ENCODE measurements at places on chromosomes 2 and 18.

- DNase-seq, result peak; percentile 77
These were observed 9.0 kb upstream of the TMBIM1 start for GRCh38 chr2:218301176-218301819.

- no peak for DNase-seq
These were observed 52.0 kb downstream of the ZFP36L2 start for GRCh38 chr2:43174368-43174916.

DNA sequence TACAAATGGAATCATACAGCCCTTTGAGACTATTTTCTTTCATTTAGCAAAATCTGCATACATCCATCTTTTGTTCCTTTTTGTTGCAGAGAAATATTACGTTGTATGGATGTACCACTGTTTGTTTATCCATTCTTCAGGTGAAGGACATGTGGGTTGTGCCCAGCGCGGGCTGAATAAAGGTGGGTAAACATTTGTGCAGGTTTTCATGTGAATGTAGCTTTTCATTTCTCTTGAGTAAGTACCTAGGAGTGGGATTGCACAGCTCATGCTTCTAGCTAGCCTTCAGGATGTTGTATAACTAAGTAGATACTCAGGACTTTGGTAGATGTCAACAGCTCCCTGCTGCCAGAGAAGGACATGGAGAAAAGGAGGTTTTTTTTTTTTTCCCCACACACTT, 50.6 kb upstream of the SPRED2 start:
- no peak for DNase-seq

GRCh38 chr2:164363646-164364045, 257.6 kb downstream of the GRB14 start:
- DNase-seq, result no peak

DNA sequence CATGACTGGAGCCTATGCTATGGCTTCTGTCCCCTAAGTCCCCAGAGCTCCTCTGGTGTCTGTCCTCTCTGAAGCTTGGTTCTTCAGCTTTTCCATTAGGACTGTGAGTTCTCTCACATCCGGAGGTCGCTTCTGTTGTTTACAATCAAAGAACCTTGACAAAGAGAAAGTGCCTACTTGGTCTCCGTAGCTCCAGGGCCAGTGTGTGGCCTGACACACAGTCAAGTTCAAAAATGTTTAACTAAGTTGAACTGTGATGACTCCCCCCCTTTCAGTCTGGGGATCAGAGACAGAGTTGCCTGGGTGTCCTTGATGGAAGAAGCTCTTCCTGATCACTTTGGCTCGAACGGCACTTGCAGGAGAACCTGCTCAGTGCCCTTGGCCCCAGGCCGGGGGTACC, 26.3 kb upstream of the YWHAQ start:
- no peak for DNase-seq

- DNase-seq, result no peak
These were observed 96.4 kb downstream of the CDCA7 start for GRCh38 chr2:173451118-173451517.

DNA sequence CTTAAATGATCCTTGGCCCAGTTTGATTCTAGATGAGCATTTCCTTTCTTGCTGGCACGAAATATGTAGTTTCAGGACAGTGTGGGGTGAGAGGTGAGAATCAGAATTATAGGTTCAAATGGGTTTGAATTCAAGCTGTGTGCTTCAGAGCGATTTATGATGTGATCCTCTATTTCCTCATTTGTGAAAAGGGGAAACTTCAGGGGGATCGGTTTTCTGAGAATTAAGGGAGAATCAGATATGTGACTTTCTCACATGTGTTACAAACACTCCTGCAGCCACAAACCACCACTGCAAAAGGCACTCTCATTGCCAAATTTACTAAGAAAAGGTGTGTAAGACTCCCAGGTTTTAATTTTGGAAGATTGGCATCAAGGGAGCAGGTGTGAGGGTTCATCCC, 24.4 kb downstream of the HK2 start:
- no peak for DNase-seq

DNA sequence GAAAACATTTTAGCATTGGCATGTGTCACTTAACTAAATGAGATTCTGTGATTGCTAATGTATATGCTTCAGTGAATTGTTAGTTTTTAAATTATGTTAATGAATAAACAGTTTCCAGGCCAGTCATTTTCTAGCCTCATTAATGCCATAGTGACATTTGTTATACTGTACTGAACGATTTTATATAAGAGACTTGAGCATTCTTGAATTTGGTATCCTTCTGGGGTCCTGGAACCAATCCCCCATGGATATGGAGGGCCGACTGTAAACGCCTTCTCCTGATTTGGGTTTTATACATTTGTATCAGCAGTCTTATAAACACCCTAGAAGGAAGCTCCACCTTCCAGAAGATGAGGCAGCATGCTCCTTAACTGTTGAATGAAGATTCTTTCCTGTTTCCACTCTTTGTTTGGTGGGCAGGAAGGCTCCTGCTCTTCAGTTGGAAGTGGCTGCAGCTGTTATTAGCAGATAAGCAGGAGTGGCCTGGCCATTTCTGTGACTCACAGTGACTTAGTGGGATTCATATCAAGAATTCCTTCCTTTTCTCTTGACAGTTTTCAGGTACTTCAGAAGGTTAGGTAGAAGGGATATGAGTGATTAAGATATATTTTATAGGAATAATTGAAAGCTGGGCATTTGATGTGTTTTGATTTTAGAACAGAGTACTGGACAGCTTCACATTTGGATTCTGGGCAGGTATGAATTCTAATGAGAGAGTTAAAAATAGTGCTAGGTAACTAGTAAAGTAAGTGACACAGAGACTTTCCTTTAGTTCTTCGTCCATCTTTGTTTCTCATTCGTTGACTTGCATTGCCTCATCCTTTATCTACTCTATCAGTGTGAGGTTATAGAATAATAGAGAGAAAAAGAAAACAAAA, 124.9 kb downstream of the PLCL1 start:
- DNase-seq, result no peak

DNA sequence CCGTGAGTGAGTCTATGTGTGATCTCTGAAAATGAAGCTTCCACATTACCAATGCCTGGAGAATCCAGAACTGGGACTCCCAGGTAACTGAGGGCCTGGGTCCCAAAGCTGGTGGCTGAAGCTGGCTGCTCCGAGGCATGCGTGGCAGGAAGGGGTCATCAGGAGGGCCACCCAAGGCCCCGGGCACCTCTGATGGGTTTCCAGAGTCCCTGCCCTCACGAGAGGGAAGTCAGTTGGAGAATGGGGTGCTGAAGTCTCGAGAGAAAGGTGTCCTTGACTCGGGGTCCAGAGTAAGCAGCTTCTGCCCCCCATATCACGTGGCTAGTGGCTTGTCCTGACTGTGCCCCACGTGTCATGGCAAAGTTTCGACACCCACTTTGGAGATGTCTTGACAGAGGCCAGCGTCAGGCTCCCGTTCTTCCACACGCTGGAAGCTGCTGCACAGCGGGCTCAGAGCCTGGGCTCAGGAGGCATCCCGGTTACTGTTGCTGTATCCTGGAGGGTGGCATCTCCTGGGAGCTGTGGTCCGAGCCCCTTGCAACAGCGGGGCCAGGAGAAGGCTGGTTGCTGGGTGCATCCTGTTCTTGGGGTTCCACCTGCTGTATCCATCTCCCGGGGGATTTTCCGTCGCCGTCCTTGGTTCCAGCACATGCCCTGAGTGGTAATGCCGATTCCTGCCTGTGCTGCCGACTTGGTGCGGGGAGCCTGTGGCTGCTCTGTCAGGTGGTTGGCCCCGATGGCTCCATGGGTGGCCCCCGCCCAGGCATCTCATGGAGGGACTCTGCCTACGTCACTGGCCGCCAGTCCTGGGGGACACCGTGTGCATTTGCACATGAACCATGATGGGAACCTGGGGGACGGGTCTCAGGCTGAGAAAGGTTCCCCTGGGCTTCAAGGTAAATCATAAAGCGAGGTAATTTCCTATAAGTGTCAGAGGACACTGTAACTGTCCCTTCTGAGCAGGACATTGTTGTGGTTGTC, 183.3 kb upstream of the HDAC4 start:
- no peak for DNase-seq

DNA sequence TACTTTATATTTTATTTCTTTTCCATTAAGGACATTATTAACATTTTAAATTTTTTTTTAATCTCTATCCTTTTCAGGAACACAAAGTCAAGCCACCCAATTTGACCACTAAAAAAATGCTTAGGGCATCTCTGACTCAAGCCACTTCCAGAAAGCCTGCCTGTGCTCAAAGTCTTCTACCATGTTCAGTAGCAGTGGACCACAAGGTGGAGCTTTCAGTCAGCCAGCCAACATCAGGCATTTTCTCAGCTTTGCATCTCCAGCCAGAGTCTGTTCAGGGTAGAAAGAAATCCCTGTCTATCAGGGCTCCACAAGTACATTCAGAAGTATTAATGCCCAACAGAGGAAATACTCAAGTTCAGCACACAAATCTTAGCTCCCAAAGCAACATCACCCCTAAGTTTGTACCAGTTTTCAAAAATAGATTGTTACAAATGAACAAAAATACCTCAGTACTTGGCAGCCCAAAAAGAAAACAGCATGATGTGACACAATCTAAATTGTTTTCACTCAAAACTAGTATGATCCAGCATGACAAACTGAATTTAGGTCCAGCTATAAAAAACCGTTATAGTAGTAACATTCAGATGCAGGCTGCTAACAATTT, 37.6 kb downstream of the C18orf63 start:
- peak; percentile 65 for DNase-seq

GRCh38 chr18:47248604-47249313, 2.7 kb downstream of the SKOR2 start:
- no peak for DNase-seq

DNA sequence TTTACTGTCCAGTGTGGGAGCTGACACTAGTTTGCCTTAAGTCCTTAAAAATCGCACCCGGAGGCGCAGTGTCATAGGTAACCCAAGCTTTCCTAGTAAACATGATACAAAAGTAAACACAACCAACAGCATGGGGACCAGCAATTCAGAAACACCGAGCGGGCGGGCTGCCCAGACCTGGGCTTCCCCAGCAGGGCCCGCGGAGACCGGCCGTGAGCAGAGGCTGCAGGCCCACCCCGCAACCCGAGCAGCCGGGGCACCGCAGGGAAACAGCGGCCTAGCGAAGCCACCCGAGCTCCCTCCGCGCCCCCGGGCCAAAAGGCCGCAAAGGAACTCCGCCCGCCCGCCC, 296 bp downstream of the TTC21B start:
- no peak for DNase-seq

DNA sequence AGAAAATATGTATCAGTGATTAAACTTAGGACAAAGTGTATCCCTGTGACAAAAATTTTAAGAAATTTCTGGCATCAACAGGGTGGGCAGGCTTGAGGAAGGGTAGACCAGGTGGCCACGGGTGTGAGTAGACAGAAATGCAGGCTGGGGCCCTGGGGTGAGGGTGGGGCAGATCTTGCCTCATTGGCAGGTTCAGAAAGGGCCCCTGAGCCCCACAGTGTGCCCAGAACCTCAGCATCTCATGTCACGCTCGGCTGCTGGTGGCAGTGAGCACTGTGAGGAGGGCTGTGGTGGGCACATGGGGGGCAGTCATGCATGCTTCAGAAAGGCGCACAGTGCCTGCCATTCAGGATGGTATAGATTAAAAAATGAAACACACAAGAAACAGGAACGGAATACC, 7.6 kb upstream of the ASB18 start:
- DNase-seq, result no peak

GRCh38 chr2:149860276-149860921, 272.8 kb upstream of the MMADHC start:
- DNase-seq, result peak; percentile 60

DNA sequence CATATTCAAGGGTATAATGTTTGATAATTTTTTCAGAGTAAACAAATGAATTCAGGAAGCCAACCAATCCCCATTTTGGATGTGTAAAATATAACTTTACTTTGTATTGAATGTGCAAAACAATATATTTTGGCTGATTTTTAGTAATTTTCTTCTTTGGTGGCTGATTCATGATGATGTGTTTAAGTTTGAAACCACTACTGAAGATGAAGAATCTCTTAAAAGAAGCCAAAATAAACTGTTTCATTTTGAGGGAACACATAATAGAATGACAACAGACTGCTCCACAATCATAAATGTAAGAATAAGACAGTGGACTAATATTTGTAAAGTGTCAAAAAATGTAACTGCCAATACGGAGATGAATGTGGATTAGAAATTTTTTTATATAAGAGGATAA, 52.5 kb upstream of the TRIM43 start:
- no peak for DNase-seq

DNA sequence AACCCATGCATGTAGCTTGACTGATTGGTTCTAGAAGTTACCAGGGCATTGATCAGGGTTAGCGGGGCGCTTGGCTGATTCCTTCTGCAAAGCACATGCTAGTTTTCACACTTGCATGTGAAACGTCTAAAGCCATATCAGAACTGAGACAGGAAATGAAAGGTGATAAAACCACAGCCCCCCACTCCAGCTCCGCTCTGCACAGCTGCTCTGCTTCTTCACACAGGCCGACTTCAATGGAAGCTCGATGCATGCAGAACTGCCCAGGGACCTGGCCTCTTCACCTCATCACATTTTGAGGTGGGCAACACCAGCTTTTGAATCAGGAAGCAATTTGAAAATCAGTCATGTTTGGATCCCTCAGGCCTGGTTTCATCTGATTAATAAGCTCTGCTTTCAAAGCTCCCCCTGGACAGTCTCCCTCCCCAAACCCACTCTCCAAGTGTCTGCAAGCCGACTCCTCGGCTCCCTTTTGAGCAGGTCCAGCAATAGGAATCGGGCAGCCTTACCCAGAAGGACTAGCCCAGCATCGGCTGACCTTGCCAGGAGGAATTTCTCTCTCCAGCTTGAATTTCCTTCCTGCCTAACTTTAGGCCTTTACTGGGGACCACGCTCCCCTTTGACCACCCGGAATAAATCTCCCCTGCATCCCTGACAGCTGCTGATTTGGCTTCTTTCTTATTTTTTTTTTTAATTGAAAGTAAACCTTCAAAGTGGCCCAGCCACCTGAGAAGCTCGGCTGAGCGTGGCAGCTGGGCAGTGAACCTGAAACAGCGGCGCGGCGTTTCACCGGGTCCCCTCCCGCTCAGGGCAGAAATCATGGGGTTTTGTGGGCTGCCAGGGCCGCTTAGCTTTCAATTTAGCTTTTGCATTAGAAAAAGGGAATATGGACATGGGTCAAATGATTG, 31.7 kb downstream of the HRH4 start:
- no peak for DNase-seq

GRCh38 chr2:979069-979928, 28.6 kb downstream of the SNTG2 start:
- no peak for DNase-seq

GRCh38 chr2:149737896-149738295, 150.3 kb upstream of the MMADHC start:
- DNase-seq, result no peak

DNA sequence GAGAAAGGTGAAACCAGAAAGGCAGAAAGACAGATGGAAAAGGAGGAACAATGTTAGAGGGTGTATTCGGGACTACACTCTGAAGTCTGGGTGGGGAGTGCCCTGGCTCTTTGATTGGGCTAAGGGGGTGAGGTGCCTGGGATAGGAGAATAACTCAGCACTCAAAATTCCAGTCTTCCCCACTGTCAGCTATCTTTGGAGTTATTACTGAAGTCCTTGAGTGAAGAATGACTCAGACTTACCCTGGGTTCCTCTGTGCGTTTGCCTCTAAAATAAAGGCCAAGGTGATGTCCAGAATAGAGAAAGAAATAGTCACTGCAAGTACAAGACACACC, 151.8 kb upstream of the SERPINE2 start:
- peak; percentile 29 for DNase-seq

GRCh38 chr18:59272891-59273758, at the start of gene RAX:
TSS of gene RAX (minus strand) at chr18:59273454. CDS start at chr18:59273206, 248 bp downstream.
- DNase-seq, result peak; percentile 63

Data from EL (cell line).